ENCODE measurements at places on chromosomes 4 and X. TPM values are rescaled to one million over a fixed set of nuclear protein-coding genes. Genes with fewer than 3 reads are reported as not detected.

The TEC gene
- 1.9 TPM for total RNA-seq

The AMBN gene
- not detected for total RNA-seq

The SSX3 gene
- not detected for total RNA-seq

The CTSO gene
- total RNA-seq: 3.5 TPM

The SCARB2 gene
- total RNA-seq: 181 TPM

The SMIM31 gene
- total RNA-seq: not detected

The SLC9A7 gene
- 11.4 TPM for total RNA-seq

The TIMP1 gene
- total RNA-seq: 267 TPM

The HSFX4 gene
- total RNA-seq: not detected

The ODAPH gene
- total RNA-seq: not detected

The ZNF141 gene
- 17.0 TPM for total RNA-seq

The TMEM156 gene
- not detected for total RNA-seq

The NXF2B gene
- 1.5 TPM for total RNA-seq

The CENPE gene
- total RNA-seq: 7.3 TPM

The TRO gene
- 184 TPM for total RNA-seq

The BCLAF3 gene
- total RNA-seq: 9.6 TPM

The ZFP42 gene
- 2.1 TPM for total RNA-seq

The CLDN34 gene
- total RNA-seq: 0.64 TPM

The HTN1 gene
- not detected for total RNA-seq

The CYTL1 gene
- not detected for total RNA-seq

The GRIPAP1 gene
- 63.6 TPM for total RNA-seq

The ASMT gene
- total RNA-seq: 0.31 TPM

The FAM9C gene
- total RNA-seq: not detected

The CSN3 gene
- not detected for total RNA-seq

The WDR44 gene
- 14.7 TPM for total RNA-seq

The POF1B gene
- not detected for total RNA-seq

The SRP72 gene
- 142 TPM for total RNA-seq

The SPANXA2 gene
- not detected for total RNA-seq

The TAF9B gene
- 19.5 TPM for total RNA-seq

The HTRA3 gene
- 1.7 TPM for total RNA-seq
